Left lung (tissue), 14 donors: ENCODE measurements at places on chromosomes 7 and 10. TPM values are rescaled to one million over a fixed set of nuclear protein-coding genes. Genes with fewer than 3 reads are reported as not detected.

Gene COMMD3
- polyA plus RNA-seq = 71.8 TPM

Gene IGFBP1
- polyA plus RNA-seq = not detected

Gene CASD1
- 66.3 TPM for polyA plus RNA-seq

Gene ZNF862
- 24.4 TPM for polyA plus RNA-seq

Gene SUN1
- 167 TPM for polyA plus RNA-seq
